ENCODE measurements at places on chromosomes 7 and 10.

- DNase-seq, result no peak
These were observed 28.6 kb downstream of the RABGEF1 start for GRCh38 chr7:66768865-66769832.

DNA sequence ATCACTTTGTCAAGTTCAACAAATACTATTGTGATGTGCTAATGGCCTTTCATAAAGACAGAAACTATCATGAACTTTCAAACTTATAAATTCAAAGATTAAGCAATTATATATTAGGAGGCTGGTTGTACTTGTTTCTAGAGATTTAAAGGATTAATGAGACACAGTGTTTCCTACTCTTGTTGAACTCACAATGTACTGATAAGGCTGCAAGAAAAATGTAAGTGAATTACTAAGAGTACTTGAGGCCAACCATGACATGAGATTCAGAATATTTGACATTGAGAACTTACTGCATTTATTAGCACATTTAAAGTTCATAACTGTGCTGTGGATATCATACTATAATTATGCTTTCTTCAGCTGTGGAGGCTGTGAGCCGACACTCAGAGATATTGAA, 1210.5 kb upstream of the SORCS1 start:
- DNase-seq, result no peak

DNA sequence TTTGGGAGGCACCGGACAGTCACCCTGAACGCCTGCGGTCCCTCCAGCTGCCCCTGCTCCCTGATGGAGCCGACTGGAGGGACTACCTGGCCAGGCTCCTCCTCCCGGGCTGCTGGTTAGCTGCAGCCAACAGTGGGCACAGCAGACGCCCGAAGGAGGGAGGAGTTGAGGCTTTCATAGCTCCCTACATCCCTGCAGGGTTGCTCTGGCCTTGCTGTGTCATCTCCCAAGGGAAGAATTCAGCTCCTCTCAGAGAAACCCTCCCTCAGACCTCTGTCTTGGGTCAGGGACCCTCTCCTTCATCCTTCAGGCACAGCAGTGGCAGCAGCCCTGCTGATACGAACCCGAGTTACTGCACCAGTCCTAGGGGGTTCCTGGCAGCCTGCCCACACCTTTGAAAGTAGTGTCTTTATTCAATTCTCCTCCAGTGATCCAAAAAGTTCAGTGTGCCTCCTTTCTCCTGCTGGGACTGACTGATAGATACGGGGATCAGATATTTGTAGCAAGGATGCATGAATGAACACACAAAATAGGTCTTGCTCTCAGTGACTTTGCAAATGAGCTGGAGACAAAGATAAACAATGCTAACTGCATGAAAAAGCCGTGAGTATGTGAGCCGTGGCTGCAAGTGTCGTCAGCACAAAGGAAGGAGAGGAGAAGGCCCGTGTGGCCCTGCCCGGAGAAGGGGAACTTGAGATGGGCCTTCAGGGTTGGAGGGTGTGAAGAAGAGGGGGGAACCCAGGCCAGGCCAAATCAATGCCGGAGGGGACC, 136.6 kb downstream of the PRKAG2 start:
- DNase-seq, result no peak

DNA sequence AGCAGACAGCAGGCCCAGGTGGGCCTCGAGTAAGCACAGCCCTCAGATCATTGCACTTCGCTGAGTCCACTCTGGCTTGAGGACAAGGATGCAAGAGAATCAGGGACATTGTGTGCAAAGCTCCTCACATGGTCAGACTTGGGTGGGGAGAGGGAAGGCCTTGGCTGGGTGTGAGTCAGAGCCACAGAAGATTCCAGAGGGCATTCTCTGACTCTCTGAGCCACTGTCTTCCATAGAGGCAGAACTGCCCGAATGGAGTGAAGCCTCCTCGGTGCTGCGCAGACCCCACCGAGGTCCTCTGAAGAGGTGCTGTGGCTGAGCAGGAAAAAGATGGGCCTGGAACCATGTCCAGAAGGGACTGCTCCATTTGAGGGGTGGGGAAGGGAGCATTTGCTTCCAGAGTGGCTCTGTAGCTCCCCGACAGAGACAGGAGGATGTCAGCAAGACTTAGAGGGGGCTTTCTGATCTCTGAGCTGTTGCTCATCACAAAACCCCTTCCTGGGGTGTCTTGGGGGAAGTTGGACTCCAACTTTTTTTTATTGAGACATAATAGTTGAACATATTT, 120.8 kb downstream of the PTPN20 start:
- no peak for DNase-seq

GRCh38 chr10:24708081-24708480, 15.6 kb downstream of the ARHGAP21 start:
- DNase-seq, result no peak

- DNase-seq, result no peak
These were observed 293.2 kb upstream of the HABP2 start for GRCh38 chr10:113259576-113260226.

GRCh38 chr7:46463170-46463569, 542.1 kb upstream of the IGFBP3 start:
- no peak for DNase-seq

DNA sequence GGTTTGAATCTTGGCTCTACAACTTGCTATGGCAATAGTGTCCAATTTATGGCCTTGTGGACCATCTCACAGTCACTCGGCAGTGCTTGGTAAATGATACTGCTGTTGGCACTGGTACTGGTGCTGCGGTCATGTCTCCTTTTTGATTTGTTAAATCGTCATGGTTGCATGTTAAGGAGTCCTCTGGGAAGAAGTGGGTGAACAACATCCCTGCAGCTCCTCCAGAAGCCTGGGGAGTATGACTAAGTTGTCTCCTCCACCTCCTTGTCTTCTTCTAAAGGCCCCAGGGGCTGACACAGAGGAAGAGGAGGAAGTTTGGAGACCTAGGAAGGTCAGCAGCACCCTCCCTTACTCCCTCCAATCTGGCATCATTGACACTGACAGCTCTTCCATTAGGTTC, 8.5 kb downstream of the ITPRIP start:
- DNase-seq, result no peak

DNA sequence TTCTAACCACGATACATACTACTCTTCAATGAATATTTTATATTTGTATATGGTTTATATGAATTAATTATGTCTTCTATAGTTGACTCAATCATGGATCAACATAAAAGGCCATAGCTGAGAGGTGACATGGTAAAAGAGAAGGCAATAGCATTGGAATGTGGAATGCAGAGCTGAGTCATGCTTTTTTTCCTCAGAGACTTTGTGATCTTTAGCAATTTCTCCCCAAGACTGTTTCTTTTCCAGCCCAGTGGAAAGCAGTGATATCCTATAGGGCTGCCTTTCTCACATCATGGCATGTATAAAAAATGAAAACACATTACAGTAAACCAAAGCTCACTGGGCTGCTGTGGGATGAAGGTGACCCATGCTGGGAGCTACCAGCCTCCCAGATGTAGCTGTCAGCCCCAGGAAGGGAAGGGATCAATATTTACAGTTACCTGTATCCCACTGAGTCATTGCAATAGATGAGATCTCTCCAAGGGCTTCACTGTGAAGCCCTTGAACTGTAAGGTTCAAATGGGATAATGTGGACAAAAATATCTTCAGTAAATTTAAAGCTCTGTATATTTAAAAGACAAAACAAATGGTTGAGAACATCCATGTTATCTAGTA, 30.2 kb downstream of the SLC39A12 start:
- DNase-seq, result no peak

GRCh38 chr10:122699796-122700455, at the start of gene C10orf120:
Gene C10orf120 (minus strand): TSS chr10:122699846. CDS start chr10:122699790, 56 bp downstream.
- DNase-seq, result no peak

DNA sequence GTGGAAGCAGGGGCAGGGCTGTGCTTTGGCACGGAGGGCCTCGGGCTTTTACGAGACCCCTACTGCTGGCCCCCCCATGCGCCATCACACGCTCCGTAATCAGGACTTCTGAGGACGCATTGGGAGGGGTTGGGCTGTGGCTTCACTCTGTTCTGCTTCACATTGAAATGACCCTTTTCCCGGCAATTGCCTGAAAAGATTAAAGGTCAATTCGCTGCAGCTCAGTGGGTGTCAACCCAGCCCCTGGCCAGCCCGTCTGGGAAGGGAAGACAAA, 41.7 kb upstream of the UBE3C start:
- no peak for DNase-seq

- DNase-seq, result no peak
These were observed 337.8 kb downstream of the PARD3 start for GRCh38 chr10:34477249-34477648.

DNA sequence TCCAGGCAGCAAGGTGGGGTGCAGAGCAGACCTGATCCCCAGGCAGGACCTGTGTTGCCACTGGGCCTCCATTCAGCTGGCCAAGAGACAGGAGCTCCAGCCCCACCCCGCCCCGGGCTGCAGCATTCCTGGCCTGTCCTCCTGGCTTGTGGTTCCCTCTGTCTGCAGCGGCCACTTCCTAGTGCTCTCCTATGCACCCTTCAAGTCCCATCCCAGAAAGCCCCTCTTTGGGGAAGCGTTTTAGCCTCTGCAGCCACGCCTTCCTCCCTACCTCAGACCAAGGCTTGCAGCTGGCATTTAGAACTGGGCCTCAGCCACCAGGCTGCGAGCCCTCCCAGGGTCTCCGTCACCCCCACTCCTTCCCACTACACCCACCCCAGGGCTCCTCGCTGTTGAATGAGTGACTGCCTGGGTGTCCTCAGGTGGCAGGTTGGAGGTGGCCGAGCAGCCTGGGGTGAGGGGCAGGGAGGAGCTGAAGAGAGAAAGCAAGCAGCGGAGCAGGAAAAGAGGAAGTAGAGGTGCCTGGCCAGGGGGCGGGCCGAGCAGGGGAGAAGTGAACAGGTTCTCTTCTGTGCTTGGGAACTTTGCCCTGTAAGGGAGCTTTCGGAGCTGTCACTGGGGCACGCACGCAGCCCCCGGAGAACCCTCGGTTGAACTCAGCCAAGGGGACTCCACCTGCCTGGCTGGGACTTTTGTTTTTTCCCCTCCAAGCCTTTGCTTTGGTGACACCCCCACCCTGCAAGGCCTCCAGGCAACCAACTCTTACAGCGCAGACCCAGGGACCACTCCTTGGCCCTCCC, 109.1 kb upstream of the TNRC18 start:
- peak; percentile 52 for DNase-seq

DNA sequence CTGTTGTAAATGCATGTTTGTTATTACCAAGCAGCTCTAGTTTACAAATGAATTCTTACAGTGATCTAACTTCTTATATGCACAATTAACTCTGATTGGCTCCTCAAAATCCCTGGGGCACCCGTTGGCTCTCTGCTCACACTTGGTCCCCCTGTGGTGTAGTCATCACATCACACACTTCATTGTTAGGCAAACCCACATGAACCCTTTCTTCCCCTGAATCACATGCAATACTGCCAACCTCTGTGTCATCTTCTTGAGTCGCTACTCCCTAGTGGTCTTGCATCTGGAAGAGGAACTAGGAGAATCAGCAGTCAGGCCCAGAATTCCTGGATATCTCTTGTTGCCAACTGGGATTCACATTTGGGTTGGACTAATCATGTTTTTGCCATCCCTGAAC, 73.1 kb downstream of the CD36 start:
- DNase-seq, result no peak

GRCh38 chr7:151119902-151120301, 33.6 kb downstream of the AGAP3 start:
- no peak for DNase-seq

DNA sequence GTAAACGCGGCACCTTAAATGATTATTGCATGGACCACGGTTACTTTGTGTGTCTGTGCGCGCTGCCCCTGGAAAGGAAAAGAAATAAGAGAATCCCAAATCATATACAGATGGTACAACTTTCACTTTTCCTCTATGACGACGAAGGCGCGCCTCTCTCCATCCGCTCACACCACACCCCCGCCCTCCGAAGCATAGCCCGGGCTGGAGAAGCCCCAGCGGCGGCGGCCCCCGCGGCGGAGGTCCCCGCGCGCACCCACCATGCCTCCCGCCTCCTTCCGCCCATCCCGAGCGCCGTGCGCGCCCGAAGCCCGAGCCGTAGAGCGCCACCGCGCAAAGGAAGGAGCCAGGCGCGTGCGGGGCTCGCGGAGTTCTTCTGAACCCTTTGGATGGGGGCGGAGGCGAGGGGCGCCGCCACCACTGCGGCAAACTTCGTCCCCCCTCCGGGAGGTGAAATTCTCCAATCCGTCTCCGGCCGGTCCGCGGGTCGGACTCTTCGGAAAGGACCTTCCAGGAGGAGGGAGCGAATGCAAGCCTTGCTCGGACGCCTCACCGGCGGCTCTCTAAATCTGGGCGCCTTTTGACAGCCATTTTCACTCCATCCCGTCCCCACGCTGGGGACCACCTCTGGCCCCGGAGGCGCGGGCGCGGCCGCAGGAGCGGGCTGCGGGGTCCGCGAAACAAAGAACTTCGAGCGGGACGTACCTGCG, 588 bp downstream of the GLI3 start:
- no peak for DNase-seq

- no peak for DNase-seq
These were observed 95.8 kb downstream of the CFAP58 start for GRCh38 chr10:104449391-104449790.

GRCh38 chr7:11416641-11417458, 415.1 kb downstream of the THSD7A start:
- DNase-seq, result no peak

All from thymus (tissue), 14 donors.